ENCODE measurements at places on chromosomes 12 and 14.

DNA sequence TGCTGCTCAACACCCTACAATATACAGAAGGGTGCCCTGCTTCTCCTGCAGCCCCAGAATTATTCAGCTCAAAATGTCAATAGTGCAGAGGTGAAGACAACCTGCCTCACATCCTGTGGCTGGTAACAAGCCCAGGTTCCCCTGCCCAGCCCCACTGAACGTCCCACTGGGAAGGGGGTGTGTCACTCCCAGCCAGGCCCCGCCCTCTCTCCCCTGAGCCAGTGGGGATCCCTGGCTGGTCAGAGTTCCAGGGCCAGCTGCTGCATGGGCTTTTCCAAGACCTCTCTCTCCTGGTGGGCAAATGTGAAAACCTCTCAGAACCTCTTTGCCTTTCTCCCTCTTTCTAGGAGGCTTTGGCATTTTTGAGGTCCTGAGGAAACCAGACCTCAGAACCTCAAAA is 13.7 kb upstream of the LHX5 start:
- no peak for DNase-seq

DNA sequence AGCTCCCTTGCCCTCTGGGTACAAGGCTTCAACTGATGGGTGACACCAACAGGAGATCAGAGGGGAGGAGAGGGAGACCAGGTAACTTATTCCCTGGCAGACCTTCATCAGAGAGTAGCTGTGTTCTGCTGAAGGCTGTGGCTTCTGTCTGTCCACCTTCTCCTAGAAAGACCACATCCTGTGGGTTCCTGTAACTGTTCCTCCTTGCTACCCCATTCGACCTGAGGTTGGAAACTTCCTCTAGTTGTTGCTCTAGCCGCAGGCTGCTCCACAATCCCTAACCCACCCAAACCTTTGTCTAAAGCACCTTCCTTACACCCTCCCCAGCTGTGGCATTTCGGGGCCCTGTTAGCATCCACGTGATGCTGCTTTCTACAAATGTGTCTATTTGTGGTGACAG is 454.2 kb downstream of the DPF3 start:
- no peak for DNase-seq

GRCh38 chr12:109473006-109473405 is 4.1 kb downstream of the KCTD10 start:
- DNase-seq = no peak

GRCh38 chr12:110330124-110330523 is 49.1 kb downstream of the ATP2A2 start:
- no peak for DNase-seq

DNA sequence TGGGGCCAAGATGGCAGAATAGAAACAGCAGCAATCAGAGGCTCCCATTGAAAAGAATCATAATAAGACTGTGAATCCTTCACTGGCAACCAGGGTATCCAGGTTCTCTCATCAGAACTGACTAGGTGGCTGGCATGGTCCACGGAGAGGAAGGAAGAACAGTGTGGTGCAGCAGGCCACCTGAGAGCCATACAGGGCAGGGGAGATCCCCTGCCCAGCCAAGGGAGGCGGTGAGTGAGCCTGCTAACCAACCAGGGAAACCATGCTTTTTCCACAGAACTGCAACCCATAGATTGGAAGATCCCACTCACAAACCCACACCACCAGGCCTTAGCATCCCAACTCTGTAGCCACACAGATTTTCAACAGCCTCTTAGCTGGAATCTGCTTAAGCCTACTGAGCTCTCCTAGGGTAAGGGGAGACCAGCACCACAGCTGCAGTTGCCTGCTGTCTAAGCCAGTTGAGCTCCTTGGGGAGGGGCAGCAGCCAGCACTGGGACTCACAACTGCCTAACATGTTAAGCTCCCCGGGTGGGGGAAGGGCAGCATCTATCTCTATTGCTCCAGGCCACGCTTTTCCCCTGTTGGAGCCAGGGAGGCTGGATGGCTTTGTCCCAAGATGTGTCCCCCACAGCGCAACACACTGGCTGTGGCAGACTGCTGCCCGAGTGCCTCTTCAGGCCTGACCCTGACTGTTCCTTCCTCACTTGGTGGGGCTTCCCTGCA is 342.6 kb upstream of the CCDC196 start:
- no peak for DNase-seq

DNA sequence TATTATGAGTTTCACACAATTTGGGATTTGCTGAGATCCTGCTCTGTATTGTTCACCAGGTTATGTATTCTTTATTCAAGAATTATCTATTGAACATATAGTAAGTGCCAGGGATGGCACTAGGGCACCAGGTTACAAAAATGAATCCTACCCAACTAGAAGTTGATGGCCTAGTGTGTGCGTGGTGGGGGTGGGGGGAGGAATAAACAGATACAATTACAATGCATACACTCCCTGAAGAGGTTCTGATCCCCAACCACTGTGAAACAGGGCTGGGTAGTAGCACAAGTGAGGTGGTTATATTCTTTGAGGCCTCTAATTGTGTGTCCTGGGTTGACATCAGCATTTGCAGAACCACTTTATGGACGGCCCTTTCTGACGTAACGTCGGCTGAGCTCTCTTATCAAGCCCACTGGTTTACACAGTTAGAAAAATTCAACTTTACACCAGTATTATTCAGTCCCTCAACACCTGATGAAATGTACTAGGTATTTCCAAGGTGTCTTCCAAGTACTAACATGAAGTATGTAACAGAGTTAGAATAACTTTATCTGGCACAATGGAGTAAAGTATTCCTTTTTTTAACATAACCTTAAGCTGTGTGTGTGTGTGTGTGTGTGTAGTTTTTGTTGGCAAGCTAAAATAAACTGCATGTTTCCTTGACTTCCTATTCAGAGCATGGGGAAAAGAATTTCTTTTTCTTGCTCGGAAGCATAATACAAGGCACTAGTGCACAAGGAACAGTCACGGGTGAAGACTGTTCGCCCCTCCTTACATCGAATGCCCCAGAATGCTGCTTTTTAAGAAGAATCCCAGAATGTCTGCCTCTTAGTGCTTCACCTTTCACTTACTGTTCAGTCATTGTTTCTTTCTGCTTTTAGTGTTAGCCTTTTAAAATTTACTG is 8.1 kb upstream of the GLRX5 start:
- no peak for DNase-seq

- no peak for DNase-seq
Observed at GRCh38 chr12:28776913-28777422, 372.1 kb upstream of the FAR2 start.

DNA sequence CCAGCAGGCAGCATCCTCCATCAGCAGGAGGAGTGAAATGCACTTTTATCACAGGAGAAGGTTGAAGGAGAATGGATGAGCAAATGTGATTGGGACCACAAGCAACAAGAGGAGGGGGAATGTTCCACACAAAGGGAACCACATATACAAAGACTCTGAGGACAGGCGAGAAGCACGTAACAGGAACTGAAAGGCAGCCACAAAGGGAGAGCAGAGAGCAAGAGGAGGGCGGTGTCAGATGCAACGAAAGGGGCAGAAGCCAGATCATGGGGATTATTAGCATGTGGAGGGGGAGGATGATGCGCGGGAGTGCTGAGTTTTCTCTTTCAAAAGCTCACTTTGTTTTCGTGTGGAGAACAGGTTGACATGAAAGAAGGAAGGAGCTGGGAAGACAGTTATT is 241.1 kb downstream of the SPTSSA start:
- no peak for DNase-seq

- DNase-seq = no peak
Observed at GRCh38 chr12:109393437-109394345, 46.0 kb downstream of the MYO1H start.

- DNase-seq = no peak
Observed at GRCh38 chr14:95320955-95321600, 1.4 kb upstream of the CLMN start.

DNA sequence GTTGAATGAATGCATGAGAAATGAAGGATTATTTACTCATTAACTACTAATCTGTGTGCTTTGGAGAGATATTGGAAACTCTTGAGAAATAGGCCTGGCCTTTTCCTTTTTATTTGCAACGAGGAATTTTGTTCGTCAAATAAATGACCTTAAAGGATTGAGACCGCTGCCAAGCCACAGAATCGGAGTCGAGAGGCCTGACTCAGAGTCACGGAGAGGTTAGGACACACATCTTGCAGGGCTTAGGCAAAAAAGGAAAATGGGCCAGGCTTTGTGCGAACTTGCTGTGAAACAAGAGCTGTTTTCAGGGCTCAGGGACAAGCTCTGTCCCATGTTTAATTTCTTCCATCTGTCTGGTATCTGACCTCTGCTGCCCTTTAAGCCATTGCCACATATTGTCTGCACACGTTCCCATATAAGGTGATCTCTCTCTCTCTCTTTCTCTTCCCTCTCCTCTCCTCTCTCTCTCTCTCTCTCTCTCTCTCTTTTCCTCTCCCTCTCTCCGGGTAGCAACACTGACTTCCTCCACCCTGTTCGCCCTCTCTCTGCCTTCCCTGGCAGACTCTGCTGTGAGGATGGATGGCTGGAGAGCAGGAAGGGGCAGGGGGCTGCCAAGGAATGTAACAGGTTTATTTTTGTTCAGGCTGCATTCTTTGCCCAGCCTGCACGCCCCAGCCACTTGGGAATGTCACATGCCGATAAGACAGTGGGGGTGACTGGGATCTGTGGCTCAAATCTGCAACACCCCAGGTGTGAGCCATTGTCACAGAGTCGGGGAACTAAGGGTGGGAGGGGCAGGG is 14.9 kb upstream of the IFT81 start:
- no peak for DNase-seq

DNA sequence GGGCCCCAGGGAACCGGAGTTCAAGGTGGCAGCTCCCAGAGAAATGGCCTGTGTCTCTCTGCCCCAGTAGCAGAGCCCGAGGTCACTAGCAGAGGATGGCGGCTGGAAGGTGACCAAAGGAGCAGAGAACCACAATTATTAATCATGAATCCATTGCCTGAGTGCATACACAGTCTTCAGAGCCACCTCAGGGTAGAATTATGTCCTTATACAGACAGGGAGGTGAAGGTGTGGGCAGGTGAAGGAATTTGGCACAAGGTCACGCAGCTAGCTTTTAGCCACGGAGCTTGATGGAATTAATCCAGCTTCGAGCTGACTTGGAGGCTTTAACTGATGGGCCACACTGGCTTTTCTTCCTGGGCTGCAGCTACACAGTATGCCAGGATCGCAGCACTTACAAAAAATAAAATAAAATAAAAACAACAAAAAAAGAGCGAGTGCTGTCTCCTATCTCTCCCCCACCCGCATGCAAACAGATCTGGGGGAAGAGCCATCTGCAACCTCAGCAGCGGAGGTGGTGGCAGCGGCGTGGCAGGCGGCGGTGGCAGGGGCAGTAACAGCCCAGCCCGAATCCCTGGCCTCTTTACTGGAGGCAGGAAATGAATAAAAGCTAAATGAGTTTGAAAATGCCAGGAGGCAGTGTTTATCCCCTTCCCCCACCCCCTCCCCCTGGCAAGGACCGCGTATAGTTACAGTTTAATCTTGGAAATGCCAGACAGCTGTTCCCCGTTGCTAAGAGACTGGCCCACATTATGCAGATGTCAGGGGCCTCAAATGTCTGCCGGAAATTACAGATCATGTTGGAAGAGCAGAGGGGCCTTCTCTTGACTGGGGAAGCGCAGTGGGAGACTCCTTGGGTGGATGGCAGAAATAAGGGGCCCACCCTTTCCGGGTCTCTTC is 93.5 kb downstream of the LRRC74A start:
- no peak for DNase-seq

- DNase-seq = no peak
Observed at GRCh38 chr12:89205517-89205916, 146.8 kb downstream of the DUSP6 start.

DNA sequence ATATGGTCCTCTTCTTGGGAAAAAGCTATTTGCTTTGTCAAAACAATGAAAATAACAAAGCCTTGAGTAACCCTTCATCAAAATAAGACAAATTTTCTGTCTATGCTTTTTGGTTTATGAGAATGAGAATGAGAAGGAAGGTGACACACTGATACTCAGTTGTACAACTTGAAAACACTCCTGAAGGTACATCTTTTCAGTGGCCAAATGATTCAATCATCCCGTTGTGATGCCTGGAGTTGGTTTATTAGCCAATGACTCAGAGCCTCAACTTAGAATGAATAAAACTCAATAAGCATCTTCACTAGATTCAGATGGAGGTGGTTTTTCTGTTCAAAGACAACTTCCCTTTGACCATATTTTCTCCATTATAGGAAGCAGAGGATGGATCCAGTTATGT is 7.8 kb upstream of the CALM1 start:
- no peak for DNase-seq

DNA sequence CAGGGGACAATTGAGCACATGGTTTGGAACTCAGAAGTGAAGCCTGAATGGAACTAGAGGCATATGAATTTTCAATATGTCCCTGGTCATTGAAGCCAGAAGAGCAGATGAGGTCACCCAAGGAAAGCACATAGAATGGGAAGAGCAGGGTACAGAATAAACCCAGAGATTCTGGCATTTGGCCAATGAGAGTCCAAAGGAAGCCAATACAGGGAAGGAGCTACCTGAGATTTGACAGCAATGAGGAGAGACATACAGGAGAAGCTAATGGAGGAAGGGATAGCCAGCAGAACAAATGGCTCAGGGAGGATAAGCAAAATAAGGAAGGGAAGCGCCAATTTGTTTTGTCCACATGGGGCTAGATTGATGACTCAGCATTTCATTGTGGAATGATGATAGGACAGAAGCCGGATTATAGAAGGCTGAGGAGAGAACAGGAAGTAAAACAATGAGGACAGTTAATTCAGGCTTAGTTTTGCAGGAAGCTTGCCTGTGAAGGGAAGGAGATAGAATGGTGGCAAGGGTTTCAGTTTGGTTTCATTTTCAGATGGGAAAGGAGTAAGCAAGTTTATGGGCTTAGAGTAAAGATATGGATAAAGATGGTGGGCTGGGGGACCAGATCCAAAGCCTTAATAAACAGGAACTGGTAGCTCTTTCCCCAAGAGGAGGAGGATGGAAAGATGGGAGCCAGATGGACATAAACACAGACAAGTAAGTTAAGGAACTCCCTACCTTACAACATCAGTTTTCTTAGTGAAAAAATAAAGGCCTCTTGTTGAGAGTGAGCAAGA is 3.2 kb upstream of the SPTSSA start:
- no peak for DNase-seq

GRCh38 chr12:52119398-52120254 is 40.1 kb downstream of the SMIM41 start:
- DNase-seq = peak; percentile 88

DNA sequence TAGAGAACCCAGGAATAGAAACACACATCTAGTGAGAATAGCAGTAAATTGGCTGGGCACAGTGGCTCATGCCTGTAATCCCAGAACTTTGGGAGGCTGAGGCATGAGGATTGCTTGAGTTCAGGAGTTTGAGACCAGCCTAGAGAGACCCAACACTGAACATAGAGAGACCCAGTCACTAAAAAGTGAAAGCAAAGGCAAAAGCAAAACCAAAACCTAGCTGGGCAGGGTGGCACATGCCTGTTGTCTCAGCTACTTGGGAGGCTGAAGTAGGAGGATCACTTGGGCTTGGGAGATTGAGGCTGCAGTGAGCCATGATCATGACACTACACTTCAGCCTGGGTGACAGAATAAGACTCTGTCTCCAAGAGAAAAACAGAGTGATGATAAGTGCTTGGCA is 37.5 kb upstream of the MIS18BP1 start:
- DNase-seq = no peak
